Stimulated activated CD4-positive, alpha-beta T cell treated with anti-CD3 and anti-CD28 coated beads, Interleukin-15, amount 100 ng/mL, for 1 hour (primary cell): ENCODE measurements at places on chromosomes 11 and 22.

DNA sequence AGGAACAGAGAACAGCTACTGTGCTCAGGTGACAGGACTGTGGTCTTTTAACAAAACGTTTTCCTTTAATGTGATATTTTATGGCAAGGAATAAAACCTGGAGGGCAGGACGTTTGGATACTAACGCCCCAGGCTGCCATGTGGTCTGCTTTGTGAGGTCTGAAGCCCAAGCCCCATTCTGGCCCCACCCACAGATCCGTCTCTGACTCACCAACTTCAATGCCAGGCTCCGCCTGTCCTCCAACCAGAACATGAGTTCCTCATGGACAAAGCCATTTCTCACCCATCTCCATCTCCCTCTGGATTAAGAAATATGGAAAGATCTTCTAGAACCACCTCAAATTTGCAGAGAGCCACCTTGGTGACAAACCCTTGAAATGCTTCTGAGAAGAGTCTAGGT is 148.8 kb downstream of the CRYBB2 start:
- no peak for DNase-seq

DNA sequence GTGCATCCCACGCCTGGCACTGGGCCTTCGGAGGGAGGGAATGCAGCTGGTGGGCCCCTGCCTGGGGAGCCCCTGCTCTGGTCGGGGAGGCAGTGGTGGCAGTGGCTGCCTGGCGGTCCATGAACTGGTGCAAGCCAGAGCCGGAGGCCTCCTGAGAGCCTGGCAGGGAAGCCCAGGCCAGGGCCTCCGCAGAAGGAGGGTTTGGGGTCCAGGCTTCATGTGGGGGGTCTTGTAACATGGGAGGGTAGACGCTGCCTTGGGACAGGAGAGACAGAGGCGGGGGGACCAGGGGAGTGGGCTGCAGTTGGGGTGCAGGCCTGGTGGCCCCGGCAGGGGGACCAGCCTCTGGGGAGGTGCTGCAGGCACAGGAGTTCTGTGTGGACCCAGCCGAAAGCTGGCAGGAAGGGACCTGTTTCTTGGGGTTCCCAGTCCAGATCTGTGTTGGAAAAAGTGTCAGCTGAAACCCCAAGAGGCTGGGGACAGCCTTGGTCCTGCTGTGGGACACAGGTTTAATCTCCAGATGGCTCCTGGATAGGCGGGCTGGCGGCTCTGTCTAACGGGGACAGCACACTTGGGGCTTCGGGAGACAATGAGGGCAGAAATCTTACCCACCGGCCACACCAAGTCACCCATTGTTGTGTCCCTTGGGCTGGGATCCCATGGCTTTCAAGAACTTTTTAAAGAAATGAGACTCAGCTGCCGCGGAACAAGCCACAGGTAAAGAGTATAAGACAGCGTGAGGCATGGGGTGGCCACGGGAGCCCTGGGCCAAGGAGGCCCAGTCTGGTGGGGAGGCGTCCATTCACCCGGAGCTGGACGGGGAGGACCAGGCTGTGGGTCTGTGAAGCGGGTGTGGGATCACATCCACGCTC is 73.5 kb downstream of the KCNQ1 start:
- no peak for DNase-seq

- no peak for DNase-seq
Observed at GRCh38 chr11:1218256-1218787, 4.5 kb upstream of the MUC5B start.

- DNase-seq = no peak
Observed at GRCh38 chr22:39845529-39845928, 48.0 kb downstream of the ENTHD1 start.

DNA sequence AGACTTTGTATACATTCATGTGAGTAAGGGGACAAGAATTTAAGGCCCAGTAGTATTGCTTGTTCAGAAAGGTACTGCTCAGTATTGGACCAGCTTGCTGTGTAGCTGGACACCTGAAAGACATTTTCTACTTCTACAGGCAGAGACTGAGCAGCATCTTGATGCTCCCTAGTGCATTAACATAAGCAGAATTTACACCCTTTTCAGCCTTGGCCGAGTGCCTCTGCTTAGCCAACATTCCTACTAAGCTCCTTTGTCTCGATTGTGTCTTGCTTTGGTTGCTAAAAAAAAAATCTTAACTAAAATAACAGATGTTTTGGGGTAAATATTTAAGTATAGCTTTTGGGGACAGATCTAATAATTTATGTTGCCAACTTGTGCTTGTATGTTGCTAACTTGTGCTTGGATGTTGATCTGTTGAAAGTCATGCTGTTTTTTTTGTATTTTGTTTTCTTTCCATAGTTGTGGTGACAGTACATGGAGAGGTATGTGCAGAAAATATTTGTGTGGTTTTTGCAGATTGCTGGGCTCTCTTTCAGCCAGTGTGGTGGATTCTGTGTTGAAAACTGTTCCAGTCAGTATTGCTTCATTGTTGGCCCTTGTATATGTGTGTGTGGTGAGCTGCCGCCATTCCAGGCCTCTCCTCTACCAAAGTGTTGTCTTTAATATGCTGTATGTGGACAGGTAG is 3.7 kb downstream of the PTS start:
- DNase-seq = no peak

DNA sequence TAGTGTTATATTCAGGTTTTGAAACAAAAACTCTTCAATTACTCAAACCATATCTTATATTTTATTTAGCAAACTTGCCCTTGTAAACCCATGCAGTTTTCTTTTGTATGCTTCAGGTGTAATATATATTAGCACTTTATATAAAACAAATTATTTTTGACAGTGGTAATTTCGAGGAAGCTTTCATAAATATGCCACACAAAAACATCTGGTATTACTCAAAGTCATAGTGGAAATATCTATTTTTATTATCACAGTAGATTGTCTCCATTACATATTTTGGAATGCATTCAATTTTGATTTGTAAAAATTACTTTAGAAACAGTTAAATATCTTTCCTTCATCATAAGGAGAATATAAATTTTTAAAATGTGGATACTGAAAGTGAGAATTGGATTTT is 89.1 kb upstream of the FIBIN start:
- no peak for DNase-seq

DNA sequence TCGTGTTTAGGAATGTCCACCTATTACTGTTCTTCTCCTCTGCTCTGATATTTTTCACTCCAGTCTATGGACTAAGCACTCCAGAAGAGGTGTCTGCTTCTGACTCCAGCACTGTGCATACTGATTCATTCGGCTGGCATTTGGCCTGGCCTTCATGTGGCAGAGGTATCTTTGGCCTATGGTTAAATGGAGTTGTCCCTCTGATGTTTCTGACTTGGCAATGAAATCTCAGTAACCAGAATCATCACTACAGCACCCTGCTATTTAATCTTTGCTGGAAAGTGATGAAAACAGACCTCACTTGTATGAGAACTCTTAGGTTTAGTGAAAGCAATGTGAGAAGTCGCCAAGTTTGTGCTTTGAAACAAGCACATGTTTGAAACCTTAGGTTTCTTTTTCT is 155.2 kb downstream of the MAML2 start:
- DNase-seq = no peak

GRCh38 chr11:57566905-57567514 is 462 bp downstream of the UBE2L6 start:
- no peak for DNase-seq

GRCh38 chr11:92892802-92893684 is 76.4 kb upstream of the MTNR1B start:
- no peak for DNase-seq

- DNase-seq = no peak
Observed at GRCh38 chr22:31102441-31103081, 4.8 kb downstream of the SELENOM start.

GRCh38 chr22:19855504-19856409 is 1.1 kb upstream of the GNB1L start:
- DNase-seq = no peak

DNA sequence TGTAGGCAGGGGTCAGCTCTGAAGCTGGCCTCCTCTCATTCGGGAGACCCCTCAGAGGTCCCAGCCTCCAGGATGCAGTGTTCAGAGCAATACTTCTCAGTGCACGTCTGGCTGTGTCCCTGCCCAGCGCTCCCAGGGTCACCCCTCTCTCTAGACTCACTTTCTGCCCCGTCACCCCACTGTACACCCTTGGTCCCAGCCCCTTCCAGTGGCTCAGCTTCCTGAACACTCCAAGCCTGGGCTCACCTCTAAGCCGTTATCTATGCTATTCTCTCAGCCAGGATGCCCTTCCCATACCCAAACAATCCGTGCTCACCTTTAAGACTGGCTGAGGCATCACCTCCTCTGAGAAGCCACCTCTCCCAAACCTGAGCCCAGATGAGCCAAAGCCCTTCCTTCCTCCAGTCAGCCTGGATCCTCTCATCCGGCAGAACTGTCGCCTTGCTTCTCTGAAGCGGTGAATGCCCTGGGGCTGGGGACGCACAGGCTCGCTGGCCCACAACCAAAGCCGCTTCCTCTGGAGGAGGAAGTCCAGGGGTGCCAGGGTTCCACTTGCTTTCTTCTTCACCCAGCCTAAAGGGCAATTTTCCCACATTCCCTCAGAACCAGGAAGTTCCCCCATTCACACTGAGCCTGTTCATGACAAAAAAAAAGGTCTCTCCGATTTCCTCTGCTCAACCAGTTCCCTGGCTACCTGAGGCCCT is 13.7 kb upstream of the CDKN1C start:
- no peak for DNase-seq

DNA sequence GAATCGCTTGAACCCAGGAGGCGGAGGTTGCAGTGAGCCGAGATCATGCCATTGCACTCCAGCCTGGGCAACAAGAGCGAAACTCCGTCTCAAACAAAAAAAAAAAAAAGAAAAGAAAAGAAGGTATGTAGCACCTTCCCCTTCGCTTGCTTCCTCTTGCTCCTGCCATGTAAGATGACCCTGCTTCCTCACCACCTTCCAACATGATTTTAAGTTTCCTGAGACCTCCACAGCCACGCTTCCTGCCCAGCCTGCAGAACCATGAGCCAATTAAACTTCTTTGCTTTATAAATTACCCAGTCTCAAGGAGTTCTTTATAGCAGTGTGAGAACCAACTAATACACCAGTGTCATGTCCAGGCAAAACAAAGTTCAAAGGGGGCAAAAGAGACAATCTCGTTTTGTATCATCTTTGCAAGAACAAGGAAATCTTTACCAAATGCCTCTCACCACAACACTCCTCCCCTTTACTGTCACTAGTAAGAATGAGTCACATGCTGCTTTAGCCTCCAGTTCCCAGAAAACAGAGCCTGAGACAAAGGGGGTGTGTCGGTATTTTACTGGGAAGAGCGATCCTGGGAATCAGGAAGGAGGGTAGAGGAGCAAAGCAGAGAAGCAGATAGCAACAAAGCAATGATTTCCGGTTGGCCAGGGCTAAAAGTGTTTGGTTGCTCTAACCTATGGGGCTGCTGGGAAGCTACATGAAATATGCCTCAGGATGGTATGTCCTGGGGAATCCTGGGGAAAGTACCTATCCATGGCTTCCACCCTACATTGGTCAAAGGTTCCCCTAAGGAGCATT is 10.5 kb upstream of the MCHR1 start:
- DNase-seq = no peak

- DNase-seq = no peak
Observed at GRCh38 chr11:129896062-129896461, 684 bp upstream of the NFRKB start.

DNA sequence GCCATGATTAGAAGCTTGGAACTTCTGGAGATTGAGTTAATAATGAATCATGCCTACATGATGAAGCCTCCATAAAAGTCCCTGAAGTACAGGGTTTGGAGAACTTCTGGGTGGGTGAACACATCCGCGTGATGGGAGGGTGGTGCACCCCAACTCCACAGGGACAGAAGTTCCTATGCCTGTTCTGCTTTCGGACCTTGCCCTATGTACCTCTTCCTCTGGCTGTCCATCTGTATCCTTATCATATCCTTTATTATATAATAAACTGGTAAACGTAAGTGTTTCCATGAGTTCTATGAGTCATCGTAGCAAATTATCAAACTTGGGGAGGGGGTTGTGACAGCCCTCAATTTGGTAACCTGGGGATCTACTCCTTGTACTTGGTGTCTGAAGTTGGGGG is 60.2 kb downstream of the ADM start:
- DNase-seq = no peak

DNA sequence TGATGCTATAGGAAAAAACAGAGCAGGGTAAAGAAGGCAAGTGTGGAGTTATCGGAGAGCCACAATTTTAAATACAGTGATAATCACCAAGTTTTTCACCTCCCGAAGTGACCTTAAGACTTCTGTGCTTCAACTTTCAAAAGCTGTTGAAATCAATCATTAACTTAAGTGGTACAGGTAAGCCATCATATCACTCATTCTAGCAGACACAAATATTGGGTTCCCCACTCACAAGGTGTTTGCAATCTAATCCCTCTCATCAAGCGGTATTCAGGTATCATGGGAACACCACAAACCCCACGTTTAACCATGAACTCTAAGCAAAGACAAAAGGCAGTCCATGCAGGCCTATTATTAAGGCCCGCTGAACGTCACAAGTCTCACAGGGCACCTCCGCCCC is 26.8 kb downstream of the LARGE1 start:
- no peak for DNase-seq

- no peak for DNase-seq
Observed at GRCh38 chr11:44567876-44568256, 2.4 kb downstream of the CD82 start.

DNA sequence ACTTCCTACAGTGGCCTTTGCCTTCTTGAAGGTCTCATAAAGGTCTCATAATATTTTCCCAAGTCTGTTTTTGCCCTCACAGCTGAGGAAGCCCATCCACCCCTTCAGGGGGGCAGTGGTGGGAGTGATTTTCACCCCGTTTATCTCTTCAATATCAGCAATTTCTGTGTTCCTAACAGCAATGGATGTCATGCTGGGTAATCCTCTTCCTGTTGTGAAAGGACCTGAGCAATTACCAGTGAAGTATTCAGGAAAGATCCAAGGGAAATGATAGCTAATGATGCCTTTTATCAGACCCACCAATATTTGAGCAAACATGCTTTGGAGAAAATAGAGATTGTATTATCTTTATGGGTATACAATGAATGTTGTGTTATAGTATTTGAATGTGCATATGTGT is 226.9 kb downstream of the INSC start:
- DNase-seq = no peak

- no peak for DNase-seq
Observed at GRCh38 chr11:12790861-12791616, 116.8 kb downstream of the TEAD1 start.

GRCh38 chr11:109745996-109746625 is 324.1 kb downstream of the C11orf87 start:
- no peak for DNase-seq

- DNase-seq = no peak
Observed at GRCh38 chr11:41499429-41499828, 40.0 kb upstream of the LRRC4C start.

- DNase-seq = no peak
Observed at GRCh38 chr11:61358566-61358965, 3.1 kb downstream of the CYB561A3 start.
